ENCODE measurements at places on chromosomes 16 and 17.

DNA sequence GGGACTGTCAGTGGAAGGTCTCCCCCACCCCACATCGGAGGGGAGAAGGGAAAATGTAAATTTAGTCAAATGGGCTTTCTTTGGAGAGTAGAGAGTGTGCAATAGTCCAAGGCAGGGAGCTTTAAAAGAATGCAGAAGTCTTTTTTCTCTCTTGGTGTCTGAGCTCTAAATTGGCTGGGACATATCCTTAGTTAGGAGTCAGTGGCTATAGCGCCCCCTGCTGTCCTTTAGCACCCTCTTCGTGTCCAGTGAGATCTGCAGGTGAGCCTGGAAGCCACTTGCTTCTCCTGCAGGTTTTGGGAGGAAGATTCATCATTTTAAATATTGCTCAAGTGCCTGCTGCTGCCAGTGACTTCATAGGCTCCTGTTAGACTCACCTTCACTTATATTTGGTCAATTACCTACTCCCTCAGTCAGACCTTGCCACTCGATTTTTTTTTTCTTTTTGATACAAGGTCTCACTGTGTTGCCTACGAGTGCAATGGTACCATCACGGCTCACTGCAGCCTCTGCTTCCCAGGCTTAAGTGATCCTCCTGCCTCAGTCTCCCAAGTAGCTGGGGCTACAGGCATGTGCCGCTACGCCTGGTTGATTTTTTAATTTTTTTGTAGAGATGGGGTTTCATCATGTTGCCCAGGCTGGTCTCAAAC is 174.8 kb downstream of the PRKCB start:
- peak; percentile 78 for DNase-seq

- no peak for DNase-seq
Measured at GRCh38 chr17:22310717-22311686, 618.7 kb downstream of the KCNJ18 start.

DNA sequence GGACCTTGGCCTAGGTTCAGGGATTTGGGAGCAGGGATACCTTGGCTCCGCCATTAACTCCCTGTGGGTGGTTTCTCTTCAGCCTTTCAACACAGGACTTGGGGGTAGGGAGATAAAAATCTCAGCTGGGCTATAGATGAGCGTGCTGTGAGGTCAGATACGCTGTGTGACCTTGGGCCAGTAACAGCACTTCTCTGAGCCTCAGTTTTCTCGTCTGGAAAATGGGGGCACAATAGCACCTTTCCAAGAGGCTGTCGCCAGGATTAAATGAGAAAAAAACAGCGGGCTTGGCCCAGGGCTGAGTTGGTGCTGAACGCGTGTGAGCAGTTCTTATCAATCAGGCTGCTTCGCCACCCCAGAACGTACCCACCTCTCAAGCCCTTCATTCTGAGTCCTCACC is 17.6 kb downstream of the CCDC92B start:
- DNase-seq: no peak

GRCh38 chr17:6558276-6558675 is 1.9 kb upstream of the PITPNM3 start:
- DNase-seq: no peak

DNA sequence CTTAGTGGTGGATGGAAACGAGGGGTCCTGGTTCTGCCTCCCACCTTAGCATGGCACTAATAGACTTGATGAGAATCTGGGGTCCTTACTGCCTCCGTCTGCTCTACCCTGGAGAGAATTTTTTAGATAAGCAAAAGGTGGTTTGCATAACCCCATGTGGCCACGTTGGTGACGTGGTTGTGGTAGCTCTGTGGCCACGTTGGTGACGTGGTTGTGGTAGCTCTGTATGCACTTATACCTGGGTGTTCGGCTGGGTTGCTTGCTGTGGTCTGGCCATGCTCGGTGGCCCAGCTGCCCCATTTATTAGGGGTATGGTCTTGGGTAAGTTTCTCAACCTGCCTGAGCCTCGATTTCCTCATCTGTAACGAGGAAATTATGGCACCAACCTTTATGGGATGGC is 13.0 kb downstream of the SPIRE2 start:
- DNase-seq: no peak

- no peak for DNase-seq
Measured at GRCh38 chr17:79476074-79476652, 134.7 kb downstream of the RBFOX3 start.

GRCh38 chr16:9077091-9077809 is 14.2 kb upstream of the HAPSTR1 start:
- no peak for DNase-seq

GRCh38 chr16:24858219-24859041 is 12.7 kb downstream of the SLC5A11 start:
- peak; percentile 85 for DNase-seq

DNA sequence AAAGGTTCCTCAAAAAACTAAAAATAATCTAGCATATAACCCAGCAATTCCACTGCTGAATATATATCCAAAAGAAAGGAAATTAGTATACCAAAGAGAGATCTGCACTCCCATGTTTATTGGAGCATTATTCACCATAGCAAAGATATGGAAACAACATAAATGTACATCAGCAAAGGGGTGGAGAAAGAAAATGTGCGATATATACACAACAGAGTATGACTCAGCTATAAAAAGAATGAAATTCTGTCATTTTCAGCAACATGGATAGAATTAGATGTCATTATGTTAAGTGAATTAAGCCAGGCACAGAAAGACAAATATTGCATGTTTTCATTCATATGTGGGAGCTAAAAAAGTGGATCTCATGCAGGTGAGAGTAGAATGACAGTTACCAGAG is 279.6 kb upstream of the AXIN2 start:
- no peak for DNase-seq

- DNase-seq: no peak
Measured at GRCh38 chr16:27600381-27600780, 50.4 kb downstream of the KATNIP start.

GRCh38 chr16:1308036-1308976 is 1.1 kb upstream of the UBE2I start:
- DNase-seq: peak; percentile 36

- no peak for DNase-seq
Measured at GRCh38 chr16:11620243-11621003, 33.7 kb upstream of the LITAF start.

GRCh38 chr16:81881228-81881627 is 102.1 kb downstream of the PLCG2 start:
- no peak for DNase-seq

- no peak for DNase-seq
Measured at GRCh38 chr17:2735896-2736295, 13.6 kb downstream of the CCDC92B start.

DNA sequence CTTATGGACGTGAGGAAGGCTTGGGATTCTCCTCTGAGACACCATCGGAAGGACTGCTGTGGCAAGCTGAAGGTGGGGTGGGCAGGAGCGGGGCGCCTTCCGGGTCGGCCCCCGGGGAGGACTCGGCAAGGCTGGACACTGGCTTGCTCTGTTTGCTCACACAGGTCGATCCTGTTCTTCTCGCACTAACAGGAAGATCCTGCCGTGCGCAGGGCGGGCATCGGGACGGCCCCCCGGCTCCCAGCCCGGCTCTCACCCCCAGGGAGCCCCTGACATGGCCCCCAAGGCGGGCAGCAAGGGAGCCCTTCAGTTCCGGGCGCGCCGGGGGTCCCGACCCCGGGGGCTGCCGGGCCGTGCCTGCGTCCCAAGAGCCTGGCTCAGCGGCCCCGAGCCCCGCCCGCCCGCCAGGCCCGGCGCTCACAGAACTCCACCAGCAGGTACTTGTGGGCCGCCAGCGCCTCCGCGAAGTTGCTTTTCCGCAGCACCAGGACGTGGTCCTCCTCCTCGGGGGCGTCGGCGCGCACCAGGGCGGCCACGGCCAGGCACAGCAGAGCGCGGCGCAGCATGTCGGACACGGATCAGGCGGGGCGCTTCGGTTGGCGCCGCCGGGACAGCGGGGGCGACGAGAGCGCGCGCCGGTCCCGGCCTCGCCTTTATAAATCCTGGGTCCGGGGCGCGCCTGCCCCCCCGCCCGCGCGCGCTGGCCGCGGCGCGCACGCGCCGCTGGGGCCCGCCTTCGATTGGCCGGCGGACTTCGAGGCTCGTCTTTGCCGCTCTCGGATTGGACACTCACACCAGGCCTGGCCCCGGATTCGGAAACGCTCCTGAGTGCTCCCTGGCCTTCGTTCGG is at the start of gene P4HB:
TSS of gene P4HB (minus strand) at position 630 of the 850 bp plus-strand sequence. CDS start at position 566, 64 bp downstream.
- DNase-seq: peak; percentile 99

GRCh38 chr17:49634485-49634860 is 43.4 kb downstream of the SPOP start:
- no peak for DNase-seq

- DNase-seq: no peak
Measured at GRCh38 chr16:84514874-84515835, 10.7 kb upstream of the MEAK7 start.

GRCh38 chr16:807347-808084 is 7.0 kb upstream of the GNG13 start:
- peak; percentile 95 for DNase-seq

GRCh38 chr16:69581297-69581696 is 15.5 kb downstream of the NFAT5 start:
- DNase-seq: no peak

GRCh38 chr16:49575346-49576172 is 202.0 kb downstream of the C16orf78 start:
- no peak for DNase-seq

- no peak for DNase-seq
Measured at GRCh38 chr17:42087042-42087701, 11.1 kb downstream of the ZNF385C start.

DNA sequence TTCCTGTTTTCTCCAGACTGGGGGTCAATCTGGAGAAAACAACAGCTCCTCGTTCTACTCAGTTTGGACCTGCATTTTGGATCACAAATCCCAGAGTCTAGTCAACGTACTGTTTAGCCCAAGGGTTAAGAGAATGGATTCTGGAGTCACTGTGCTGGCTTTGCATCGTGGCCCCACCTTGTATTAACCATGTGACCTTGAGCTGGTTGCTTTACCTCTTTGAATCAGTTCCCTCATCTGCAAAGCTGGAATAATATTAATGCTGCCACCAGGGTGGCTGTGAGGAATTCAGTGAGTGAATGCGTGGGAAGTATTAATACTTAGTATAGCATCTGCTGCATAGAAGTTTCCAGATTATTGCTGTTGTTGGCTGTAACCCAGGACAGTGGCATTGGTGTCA is 11.3 kb upstream of the DHRS7C start:
- DNase-seq: no peak

DNA sequence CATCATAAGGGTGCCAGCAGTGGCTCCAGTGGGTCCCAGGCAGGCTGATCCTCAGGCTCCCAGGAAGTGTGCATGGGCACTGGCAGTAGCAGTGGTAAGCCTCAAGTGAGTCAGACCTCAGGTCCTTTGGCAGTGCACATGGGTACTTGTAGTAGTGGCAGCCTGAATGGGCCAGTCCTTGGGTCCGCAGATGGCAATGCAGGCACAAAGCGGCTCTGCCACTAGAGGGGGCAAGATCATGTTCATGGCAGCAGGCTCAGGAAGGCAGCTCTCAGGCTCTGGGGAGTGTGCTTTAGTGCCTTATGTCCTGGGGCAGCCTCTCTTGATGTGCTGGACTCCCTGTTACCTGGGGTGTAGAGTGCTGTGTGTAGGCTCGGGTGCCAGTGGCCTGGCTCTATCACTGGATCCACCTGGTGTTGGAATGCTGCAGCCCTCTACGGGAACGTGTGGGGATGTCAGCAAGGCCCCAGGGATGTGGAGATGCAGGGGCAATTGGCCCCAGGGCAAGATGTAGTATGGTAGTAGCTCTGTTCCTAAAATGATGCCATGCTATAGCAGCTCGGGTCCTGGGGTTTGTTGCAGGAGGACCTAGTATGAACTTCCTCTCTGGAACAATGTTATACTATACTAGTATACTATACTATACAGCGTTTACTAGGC is 11.0 kb downstream of the ACSM3 start:
- DNase-seq: peak; percentile 84

- DNase-seq: no peak
Measured at GRCh38 chr16:82658796-82659195, 32.0 kb downstream of the CDH13 start.

DNA sequence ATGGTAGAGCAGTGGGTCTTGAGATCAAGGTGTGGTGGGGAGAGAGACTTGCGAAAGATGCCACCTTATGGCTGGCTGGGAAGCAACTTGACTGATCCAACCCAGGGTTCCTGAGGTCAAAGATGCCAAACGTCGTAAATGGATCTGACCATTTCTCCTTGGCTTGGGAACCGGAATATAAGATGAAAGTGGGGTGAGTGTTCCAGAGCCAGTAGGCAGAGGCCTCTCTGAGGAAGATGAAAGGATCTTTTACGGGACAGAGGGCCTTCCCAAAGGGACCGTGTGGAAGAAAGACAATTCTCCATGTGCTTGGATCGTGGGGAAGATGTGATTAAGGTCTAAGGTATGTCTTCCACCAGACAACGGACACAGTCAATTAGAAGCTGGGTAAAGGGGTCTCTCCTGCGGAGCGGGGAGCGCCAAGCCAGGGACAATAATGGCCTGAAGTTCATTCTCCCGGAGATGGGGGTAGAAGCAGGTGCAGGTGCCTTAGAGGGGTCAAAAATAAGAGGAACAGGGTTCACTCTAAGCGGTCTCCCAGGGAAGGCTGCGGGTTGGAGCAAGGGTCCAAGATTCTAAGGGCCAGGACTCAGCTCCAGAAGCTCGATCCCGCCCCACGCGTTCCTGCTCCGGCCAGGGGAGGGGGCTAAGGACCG is 800 bp downstream of the FXR2 start:
- DNase-seq: no peak

DNA sequence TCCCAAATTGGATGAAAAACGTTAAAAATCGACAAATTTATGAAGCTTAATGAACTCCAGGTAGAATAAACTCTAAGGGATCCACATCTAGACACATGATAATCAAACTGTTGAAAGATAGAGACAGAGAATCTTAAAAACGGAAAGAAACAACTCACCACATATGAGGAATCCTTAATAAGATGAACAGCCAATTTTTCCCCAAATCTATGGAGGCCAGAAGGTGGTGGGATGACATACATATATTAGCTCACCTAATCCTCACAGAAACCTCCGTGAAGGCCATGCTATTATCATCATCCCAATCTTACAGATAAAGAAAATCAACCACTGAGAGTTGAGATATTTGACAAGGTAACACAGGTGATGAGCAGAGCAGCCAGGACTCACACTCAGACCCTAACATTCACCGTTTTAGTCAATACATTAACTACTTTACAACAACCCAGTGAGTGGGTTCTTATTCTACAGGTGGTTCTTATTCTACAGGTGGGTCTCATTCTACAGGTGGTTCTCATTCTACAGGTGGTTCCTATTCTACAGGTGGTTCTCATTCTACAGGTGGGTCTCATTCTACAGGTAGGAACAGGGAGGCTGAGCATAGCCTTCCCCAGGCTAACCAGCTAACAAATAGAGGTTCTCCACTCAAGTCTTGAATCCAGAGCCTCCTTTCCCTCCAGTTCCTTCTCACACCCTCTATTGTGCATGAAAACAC is 4.8 kb downstream of the CACNG1 start:
- DNase-seq: no peak

All from HAP-1 (cell line).